ENCODE measurements at places on chromosomes 4 and X. TPM values are rescaled to one million over a fixed set of nuclear protein-coding genes. Genes with fewer than 3 reads are reported as not detected.

HS6ST2 gene
- 23.9 TPM for total RNA-seq

SMIM10L2A gene
- 0.20 TPM for total RNA-seq

ZNF718 gene
- total RNA-seq = 10.8 TPM

NKX3-2 gene
- total RNA-seq = 0.42 TPM

RAB40AL gene
- 1.8 TPM for total RNA-seq

CPEB2 gene
- 13.8 TPM for total RNA-seq

Measured in MCF 10A (cell line).